ENCODE measurements at places on chromosomes 5 and 9.
A peak's percentile ranks its signal among the peaks of the same experiment; 100 is the strongest.

GRCh38 chr9:107684224-107684623 lies 194.7 kb upstream of the KLF4 start:
- no peak for DNase-seq

DNA sequence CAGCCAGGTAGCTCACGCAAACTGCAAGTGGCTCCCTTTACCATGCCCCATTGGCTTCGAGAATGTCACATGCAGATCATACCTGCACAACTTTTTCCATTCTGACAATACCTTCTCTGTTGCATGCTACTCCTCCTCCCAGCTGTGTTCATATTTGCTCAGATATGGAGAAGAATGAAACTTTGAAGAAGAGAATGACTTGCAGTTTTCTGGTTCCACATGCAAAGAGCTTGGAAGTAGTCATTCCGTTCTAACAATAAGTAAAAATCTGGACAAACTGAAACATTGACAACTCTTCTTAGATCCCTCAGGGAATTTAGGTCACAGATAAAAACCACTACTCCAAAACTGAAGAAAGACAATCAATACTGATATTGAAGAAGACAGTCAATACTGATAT lies 49.6 kb upstream of the IRX1 start:
- no peak for DNase-seq

DNA sequence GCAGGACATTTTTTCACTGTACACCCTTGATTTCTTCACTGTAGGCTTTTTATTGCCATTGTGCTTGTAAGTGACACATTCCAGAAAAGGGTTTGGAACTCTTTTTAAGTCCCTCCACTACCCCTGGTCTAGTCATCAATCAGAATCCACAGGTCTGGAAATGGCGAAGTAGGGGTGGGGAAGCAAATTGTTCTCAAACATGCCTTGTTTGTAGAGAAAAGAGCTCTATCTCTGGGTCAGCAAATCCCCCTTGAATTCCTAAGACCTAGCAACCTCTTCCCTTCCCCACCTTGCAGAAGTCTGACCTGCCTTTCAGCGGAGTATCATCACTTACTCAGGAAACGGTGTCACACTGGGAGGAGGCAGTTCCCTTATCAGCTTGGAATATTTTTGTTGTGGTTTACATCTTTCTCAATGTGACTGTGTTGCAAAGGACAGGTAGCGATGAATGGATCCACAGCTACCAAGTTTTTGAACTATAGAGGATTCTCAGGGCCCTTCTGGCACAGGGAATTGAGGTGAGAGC lies 3.2 kb downstream of the SH3RF2 start:
- DNase-seq: no peak

DNA sequence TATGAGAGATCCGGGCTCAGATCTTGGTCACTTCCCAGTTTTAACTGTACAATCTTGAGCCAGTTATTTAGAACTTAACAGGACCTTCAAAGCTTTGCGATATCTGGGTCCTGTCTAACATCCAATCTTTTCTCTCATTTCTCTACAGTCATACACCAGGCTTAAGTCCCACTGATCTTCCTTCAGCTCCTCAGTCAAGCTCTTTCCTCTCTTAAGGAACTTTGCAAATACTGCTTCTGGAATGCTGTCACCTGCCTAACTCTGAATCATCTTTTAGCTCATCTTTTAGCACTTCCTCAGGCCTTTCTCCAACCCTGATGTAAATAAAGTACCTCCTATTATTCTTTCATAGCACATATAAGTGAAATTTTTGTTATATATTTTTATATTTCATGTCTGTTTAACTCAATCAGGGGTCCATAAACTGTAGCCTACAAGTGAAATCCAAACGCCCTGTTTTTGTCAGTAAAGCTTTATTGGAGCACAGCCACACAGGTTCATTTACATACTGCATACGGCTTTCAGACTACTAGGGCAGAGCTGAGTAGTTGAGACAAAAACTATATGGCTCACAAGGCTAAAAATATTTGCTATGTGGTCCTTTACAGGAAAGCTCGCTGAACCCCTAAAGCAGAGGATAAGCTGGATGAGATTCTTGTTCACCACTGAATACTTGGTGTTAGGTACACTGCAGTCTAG lies 63.5 kb downstream of the MEF2C start:
- no peak for DNase-seq

DNA sequence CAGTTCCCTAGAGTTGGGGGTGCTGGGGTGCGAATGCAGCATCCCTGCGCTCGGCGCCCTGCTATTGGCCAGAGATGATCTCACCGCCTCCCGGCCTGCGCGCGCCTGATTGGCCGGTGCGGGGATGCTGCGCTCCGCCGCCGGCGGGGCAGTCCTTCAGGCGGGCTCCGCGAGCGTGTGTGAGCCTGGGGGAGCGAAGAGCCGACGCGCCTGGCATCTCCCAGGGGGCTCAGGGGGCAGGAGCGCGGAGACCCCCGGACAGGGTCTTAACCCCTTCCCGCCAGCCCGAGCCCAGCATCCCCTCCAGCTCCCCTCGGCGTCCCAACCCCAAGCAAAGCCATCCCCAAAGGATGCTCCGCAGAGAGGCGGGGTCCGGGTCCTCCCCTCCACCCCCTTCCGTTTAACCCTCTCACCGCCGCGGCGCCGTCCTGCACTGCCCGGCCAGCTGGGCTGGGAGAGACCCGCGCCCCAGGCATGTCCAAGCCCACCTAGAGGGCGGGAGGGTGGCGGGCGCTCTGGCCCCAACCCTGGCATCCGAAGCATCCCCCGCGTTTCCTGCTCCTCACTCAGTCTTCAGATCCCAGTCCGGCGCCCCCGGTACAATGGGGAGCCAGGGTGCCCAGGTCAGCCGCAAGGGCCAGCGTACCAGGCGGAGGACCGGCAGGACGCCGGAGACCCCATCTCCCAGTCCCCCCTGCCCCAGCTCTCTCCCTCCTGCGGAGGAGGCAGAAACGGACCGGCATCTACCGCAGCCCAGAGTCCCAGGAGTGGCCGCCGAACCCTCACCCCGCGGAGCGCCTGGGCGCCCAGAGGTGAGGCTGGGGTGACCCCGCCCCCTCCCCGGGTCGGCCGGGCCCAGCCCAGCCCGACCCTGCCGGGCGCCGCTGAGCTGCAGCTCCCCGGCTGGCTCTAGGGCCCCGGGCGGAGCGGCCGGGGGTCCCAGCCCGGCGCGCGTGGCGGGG lies 19.3 kb upstream of the TOR2A start:
- DNase-seq: peak; percentile 48

- no peak for DNase-seq
Observed at GRCh38 chr5:178361657-178362445, 129.2 kb upstream of the PHYKPL start.

DNA sequence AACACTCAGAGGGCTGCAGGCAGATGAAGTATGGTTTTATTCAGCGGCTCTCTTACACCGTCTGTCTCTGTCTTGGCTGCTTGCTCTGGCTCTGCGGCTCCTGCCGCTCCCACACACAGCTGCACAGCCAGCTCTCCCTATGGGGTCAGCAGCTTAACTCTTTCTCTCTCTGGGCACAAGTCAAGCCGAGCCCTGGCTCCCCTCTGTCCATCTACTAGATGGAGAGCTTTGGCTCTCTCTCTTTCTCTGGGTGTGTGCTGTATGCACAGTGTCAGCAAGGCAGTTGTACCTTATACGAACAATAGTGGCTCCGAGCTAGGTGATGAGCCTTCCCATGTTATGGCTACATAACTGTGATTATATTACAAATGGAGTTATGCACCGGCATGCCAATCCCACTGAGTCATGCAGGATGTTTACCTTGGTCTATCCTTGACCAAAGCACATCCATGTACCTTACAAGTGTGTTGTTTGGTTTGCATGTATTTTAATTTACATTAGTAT lies 19.3 kb upstream of the PPP2CA start:
- DNase-seq: no peak

GRCh38 chr9:9764821-9765220 lies 848.0 kb downstream of the PTPRD start:
- no peak for DNase-seq

- no peak for DNase-seq
Observed at GRCh38 chr5:72510610-72511181, 3.5 kb upstream of the ZNF366 start.

DNA sequence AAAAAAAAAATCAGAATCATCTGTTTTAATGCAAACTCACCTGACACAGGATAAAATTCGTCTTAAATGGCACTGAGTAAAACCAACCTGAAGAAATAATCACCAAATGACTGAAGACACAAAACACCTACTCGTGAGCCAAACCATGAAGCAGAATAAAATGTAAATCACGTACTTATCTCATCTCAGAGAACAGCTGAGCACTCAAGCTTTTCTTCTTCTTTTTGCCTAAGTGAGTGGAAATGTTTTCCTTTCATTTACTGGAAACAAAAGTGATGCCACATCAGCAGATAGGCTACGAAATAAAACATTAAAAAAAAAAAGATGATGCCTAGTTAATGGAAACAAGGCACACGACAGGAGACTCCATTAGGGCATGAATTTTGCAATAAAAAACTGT lies 36.4 kb downstream of the ATPSCKMT start:
- DNase-seq: no peak

DNA sequence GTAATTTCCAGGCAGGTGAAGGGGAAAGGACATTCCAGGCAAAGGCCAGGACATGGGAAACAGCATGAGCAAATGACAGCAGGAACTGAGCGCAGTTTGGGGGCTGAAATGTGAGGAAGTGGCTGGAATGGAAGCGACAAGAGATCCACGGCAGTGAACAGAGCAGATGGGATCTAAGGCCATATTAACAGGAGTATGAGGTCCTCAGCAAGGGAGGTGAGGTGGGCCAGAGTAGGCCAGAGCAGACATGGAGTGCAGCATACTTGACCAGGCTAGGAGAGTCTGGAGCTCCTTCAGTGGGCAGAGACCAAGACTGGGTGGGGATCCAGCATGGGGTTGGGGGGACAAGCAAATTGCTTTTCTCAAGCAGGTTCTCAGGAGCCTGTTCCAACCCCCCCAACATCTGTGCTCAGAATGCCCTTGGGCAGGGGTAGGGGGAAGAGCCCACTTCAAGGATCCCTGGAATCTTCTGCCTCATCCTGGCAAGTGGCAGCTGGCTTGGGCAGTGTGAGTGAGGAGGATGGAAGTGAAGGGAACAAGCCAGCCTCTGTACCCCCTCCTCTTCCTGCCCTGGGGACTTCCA lies 34.5 kb downstream of the DAB2IP start:
- no peak for DNase-seq

DNA sequence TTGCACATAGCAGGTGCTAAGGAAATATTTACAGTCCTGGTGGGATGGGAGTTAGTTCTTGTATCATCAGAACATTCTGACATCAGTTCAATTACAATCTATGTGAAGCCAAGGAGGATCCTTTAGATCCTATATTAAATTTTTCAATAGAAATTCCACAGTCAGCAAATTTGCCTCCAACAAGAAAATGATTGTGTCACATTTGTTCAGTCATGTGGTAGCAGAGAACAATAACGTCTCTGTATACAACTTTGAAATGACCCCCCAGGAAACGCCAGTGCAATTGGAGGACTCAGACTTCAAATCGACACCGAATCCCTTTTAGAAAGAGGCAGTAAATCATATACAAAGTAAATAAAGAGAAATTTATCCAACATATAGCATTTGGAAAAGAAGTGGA lies 392.1 kb downstream of the DTWD2 start:
- DNase-seq: no peak

DNA sequence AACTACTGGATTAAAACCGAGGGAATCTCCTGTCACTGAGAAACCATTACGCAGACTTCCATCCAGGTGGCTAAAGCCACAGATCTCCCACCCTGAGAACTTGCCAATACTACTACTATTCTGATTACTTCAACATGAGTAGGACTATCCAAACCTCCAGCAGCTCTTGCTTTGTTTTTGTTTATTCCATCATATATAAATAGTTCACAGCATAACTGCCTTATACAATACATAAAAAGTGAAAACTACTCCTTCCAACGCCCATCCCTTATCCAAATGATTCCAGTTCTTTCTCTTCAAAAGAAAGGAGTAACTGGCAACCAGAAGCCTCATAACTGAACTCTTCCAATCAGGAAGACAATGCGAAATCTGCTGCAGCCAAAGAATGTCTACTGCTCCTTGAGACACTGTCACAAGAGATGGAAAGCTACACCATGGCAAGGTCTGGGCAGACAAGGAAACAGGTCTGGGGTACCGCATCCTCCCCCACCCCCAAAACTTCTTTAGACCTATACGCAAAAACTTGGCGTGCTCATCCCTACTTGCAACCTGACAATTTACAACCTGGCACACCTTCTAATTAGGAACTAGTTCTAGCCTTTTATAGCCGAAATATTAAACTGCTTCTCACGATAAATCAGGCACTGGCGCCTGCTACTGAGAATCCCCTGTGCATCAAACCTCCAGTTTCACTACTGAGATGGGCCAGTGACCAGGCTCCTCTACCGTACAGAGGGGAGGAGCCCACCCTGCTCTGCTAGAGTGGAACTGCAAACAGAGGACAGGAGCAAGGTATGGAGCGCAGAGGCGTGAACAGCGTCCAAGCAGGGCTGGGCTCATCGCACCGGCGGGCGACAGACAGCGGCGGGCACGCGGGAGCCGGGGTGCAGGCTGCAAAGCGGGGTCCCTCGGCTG lies 986 bp downstream of the PLPP1 start:
- DNase-seq: no peak

- no peak for DNase-seq
Observed at GRCh38 chr9:78196258-78196657, 39.6 kb upstream of the CEP78 start.

GRCh38 chr5:132372542-132372941 lies 3.0 kb downstream of the SLC22A5 start:
- DNase-seq: no peak

DNA sequence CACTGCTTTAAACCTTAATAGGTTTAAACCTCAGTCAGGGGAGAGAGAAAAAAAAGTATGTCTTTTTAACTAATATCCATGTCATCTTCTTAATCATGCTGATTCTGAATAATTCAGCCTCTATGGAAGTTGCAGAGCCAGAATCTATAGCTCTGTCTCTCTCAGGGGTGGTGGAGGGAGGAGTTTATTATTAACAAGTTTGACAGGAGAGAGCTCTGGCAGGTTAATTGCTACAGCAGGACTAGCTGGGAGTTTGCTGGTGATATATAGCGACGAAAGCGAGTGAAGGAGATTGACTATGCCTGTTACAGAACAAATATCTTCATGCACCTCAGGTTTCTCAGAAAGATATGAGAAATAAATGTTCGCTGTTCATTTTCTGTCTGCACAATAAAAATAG lies 586.4 kb downstream of the TLE4 start:
- no peak for DNase-seq

- peak; percentile 68 for DNase-seq
Observed at GRCh38 chr5:2112173-2113025, 229.7 kb upstream of the IRX4 start.

GRCh38 chr5:112703866-112704820 lies 33.5 kb upstream of the APC start:
- no peak for DNase-seq

DNA sequence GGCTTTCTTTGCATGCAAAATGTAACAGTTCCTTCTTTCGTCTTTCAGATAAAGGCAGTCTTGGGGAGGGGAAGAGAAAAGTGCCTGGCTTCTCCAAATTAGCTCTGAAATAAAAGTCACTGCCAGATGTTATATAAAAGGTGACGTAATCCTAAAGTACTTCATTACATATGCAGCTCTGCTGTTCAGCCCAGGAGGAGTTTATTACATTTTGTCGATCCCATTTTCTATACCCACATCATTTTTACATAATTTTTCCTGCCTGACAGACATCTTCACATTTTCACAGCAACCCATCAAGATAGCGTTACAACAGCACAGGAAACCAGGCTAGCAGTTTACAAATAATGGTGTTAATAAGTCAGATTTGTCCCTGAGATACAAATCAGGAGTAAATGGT lies 86.7 kb upstream of the SLC30A5 start:
- DNase-seq: no peak

All from NCI-H1930 (cell line).